ENCODE measurements at places on chromosomes 6 and 20.
A peak's percentile ranks its signal among the peaks of the same experiment; 100 is the strongest.

GRCh38 chr6:41652866-41653652, 14.8 kb downstream of the MDFI start:
- no peaks in the 10 kb centered on the region for H3K36me3 ChIP-seq
- no peak overlapping the region for H3K27ac ChIP-seq
- no peaks in the 10 kb centered on the region for H3K27me3 ChIP-seq
- H3K4me1 ChIP-seq, result no peaks in the 10 kb centered on the region
- peak; percentile 22 for DNase-seq

DNA sequence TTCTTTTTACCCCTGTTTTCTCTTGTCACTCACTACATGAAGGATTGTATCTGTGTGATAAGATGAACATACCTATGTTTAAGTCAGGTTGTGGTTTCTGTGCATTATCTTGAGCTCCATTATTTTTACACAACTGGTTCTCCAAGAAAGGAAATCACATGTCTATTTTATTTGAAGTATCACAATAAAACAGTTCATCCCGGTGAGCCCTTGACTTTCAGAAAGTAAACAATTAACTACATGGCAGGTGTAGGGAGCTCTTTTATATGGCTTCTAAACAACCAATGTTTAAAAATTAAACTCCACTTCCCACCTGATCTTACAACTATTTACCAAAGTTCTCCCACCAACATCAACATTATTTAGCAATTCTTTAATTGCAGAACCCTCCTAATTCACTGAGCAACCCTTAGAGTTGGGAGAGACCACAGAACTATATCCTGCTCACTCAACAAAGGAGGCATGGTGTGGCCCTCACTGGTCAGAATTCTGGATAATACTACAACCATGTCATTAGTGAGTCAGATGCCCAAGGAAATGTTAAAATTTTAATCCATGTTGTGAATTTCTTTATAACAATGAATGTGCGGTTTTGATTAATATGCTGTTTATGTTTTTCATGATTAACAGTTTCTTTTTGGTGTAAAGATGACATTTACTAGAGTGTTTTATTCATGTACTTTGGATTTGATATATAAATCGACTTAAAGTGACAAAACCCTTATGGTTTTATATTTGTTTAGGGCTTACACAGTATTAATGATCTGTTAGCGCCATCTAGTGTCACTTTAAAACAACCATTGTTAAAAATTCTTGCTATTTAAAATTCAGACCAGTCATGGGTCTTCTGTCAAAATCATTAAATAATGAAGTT, 50.0 kb upstream of the SCGN start:
- no peaks in the 10 kb centered on the region for H3K36me3 ChIP-seq
- H3K4me3 ChIP-seq, result no peak overlapping the region
- peaks cover 8% of the 10 kb centered on the region for H3K4me1 ChIP-seq
- H3K27ac ChIP-seq, result no peak overlapping the region
- DNase-seq, result no peak
- no peaks in the 10 kb centered on the region for H3K27me3 ChIP-seq

GRCh38 chr6:107353773-107354382, 105.5 kb downstream of the PDSS2 start:
- H3K27ac ChIP-seq, result no peak overlapping the region
- no peaks in the 10 kb centered on the region for H3K27me3 ChIP-seq
- no peaks in the 10 kb centered on the region for H3K36me3 ChIP-seq
- peaks cover 6% of the 10 kb centered on the region for H3K4me1 ChIP-seq

DNA sequence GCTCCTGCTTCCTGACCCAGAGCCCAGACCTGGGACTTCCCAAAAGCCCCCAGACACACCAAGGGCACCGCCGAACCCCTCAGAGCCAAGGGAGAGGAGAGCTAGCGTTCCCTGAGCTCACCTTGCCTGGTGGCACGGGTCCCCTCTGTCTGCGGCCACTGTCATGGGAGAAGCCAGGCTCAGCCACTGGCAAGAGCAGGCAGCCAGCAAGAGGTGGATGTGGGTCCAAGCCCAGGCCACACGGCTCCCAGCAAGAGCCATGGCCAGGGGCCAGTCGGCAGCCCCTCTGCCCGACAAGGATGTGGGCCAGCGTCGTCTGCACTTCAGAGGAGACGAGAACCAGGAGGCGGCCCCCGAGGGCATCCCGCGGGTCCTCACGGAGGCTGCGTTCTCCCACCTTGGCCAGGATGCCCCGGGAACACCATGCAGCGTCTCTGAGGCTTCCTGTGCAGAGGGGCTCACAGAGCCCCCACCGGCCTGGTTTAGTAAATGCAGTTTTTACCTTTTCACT, 2.2 kb upstream of the PPDPF start:
- H3K36me3 ChIP-seq, result peaks cover 4% of the 10 kb centered on the region
- H3K4me3 ChIP-seq, result no peak overlapping the region
- no peak overlapping the region for H3K27ac ChIP-seq
- H3K4me1 ChIP-seq, result peaks cover 25% of the 10 kb centered on the region
- H3K27me3 ChIP-seq, result no peaks in the 10 kb centered on the region

DNA sequence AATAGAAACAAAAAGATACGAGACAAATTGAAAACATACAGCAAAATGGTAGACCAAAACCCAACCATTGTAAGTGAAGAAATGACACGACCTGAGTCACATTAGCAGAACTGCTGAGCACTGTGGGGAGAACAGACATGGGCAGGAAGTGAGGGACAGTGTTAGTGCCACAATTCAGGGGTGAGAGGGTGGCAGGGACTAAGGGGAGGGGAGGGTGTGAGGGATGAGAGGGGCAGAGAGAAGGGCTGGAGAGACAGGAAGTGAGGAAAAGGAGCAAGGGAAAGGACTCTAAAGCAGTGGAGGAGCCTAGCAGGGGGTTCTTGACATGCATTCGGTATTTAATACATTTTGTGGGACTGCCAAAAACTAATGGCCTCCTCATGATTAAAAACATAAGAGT, 45.0 kb upstream of the TRIM26 start:
- DNase-seq, result no peak
- peaks cover 3% of the 10 kb centered on the region for H3K4me1 ChIP-seq
- no peaks in the 10 kb centered on the region for H3K27me3 ChIP-seq

DNA sequence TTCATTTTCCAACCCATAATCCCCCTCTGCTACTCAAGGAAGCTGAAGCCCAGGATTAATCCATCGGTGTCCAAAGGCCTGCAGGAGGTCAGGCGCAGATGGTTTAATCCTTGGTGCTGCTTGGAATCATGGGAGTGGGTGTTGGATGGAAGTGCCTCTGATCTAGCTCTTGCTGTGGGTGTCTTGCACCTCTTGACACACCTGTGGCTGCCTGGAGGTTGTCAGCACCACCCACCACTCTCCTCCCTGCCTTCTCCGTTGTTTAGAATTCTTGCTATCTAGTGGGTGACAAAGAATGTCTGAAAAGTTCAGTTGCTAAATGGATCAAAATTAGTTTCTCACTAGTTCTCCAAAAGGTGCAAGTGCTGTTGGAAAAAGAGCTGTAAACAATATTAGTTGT, 1074.4 kb upstream of the FLRT3 start:
- no peak overlapping the region for H3K27ac ChIP-seq
- no peaks in the 10 kb centered on the region for H3K4me1 ChIP-seq
- no peak overlapping the region for H3K4me3 ChIP-seq
- H3K36me3 ChIP-seq, result no peaks in the 10 kb centered on the region

- H3K4me3 ChIP-seq, result no peak overlapping the region
- no peaks in the 10 kb centered on the region for H3K27me3 ChIP-seq
- H3K36me3 ChIP-seq, result no peaks in the 10 kb centered on the region
- peaks cover 25% of the 10 kb centered on the region for H3K4me1 ChIP-seq
Measured at GRCh38 chr6:5204376-5204775, 56.4 kb downstream of the LYRM4 start.

DNA sequence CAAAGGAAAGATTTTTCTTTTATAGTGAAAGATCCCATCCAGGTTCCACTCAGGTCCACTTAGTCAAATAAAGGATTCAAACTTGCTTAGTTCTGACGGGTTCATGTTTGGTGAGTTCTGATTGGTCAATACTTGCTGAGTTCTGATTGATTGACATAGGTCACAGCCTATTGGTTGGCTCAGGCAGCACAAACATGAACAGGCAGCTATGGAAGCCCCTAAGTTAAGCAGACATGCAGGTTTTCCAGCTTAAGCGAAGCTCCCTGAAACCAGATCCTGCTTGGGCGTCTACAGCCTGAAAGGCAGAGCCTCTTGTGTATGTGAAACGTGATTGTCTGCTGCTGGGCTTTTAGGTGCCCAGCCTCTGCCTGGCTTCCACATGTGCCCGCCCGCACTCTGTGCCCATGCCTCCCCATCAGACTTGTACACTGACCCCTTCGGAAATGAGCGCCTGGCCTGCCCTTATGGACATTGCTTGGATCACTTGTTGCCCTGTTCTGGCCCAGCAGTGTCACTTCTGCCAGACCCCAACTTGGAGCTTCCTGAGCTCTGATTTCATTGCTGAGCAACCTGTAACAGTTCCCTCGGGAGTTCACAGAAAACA, 45.4 kb upstream of the ECI2 start:
- no peak overlapping the region for H3K27ac ChIP-seq
- no peaks in the 10 kb centered on the region for H3K27me3 ChIP-seq
- DNase-seq, result no peak
- H3K4me1 ChIP-seq, result no peaks in the 10 kb centered on the region

DNA sequence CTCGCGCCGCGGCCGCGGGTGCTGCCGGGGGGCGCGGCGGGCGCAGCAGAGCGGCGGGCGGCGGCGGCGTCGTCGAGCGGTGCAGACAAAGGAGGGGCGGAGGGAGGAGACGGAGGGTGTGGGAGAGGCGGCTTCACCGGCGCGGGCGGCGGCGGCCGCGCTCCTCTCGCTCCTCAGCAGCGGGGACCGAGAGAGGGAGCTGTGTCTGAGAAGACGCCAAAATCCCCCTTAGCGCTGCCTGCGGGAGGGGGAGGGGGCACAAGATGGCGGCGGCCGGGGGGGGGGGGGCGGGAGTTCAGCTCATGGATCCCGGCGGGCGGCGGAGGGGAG, 296 bp downstream of the ADNP start:
- peaks cover 22% of the 10 kb centered on the region for H3K4me1 ChIP-seq
- peak overlapping the region; percentile 45 for H3K4me3 ChIP-seq
- H3K27me3 ChIP-seq, result no peaks in the 10 kb centered on the region
- H3K36me3 ChIP-seq, result peaks cover 7% of the 10 kb centered on the region
- peak overlapping the region; percentile 97 for H3K27ac ChIP-seq

- H3K4me1 ChIP-seq, result no peaks in the 10 kb centered on the region
- no peak overlapping the region for H3K27ac ChIP-seq
- no peaks in the 10 kb centered on the region for H3K36me3 ChIP-seq
- no peak overlapping the region for H3K4me3 ChIP-seq
- H3K27me3 ChIP-seq, result no peaks in the 10 kb centered on the region
- DNase-seq, result peak; percentile 35
Measured at GRCh38 chr6:127737009-127737486, 160.1 kb downstream of the C6orf58 start.

- H3K27ac ChIP-seq, result no peak overlapping the region
- no peaks in the 10 kb centered on the region for H3K36me3 ChIP-seq
- no peaks in the 10 kb centered on the region for H3K27me3 ChIP-seq
- no peak for DNase-seq
Measured at GRCh38 chr6:48826901-48827701, 636.0 kb downstream of the MMUT start.

- H3K36me3 ChIP-seq, result no peaks in the 10 kb centered on the region
- peaks cover 35% of the 10 kb centered on the region for H3K4me1 ChIP-seq
- DNase-seq, result no peak
- H3K27ac ChIP-seq, result no peak overlapping the region
- no peaks in the 10 kb centered on the region for H3K27me3 ChIP-seq
- no peak overlapping the region for H3K4me3 ChIP-seq
Measured at GRCh38 chr6:38141085-38141484, 321.6 kb downstream of the ZFAND3 start.

DNA sequence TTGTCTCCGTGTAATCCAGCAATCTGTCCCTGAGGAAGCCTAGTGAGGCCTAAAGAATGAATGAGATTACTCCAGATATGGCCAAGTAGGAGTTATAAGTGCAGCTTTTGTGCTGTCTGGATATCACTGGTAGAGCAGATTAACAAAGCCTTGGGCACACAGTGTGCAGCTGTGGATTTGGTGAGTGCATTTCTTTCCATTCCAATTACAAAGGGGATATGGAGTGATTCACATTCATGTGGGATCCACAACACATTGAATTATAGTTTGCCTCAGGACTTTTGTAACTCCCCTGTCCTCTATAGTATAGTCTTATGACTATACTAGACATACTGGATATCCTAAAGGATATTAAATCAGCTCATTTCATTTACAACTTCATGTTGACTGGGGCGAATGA, 47.1 kb downstream of the HLA-F start:
- no peaks in the 10 kb centered on the region for H3K36me3 ChIP-seq
- no peaks in the 10 kb centered on the region for H3K27me3 ChIP-seq
- H3K27ac ChIP-seq, result no peak overlapping the region

GRCh38 chr6:168182908-168183612, 104.0 kb upstream of the FRMD1 start:
- no peak overlapping the region for H3K27ac ChIP-seq
- no peak for DNase-seq
- no peaks in the 10 kb centered on the region for H3K27me3 ChIP-seq

- no peak overlapping the region for H3K4me3 ChIP-seq
- no peak overlapping the region for H3K27ac ChIP-seq
- H3K36me3 ChIP-seq, result peaks cover 20% of the 10 kb centered on the region
- peaks cover 6% of the 10 kb centered on the region for H3K4me1 ChIP-seq
- no peaks in the 10 kb centered on the region for H3K27me3 ChIP-seq
- DNase-seq, result no peak
Measured at GRCh38 chr6:33433544-33434191, 13.8 kb downstream of the SYNGAP1 start.

GRCh38 chr6:16760516-16761470, at the start of gene ATXN1:
Gene ATXN1 (minus strand): TSS chr6:16761460.
- DNase-seq, result peak; percentile 63
- H3K4me3 ChIP-seq, result peak within 1 kb of the TSS; percentile 95
- H3K36me3 ChIP-seq, result no peaks in the 10 kb centered on the region
- peaks cover 37% of the 10 kb centered on the region for H3K4me1 ChIP-seq
- peak within 1 kb of the TSS; percentile 98 for H3K27ac ChIP-seq

DNA sequence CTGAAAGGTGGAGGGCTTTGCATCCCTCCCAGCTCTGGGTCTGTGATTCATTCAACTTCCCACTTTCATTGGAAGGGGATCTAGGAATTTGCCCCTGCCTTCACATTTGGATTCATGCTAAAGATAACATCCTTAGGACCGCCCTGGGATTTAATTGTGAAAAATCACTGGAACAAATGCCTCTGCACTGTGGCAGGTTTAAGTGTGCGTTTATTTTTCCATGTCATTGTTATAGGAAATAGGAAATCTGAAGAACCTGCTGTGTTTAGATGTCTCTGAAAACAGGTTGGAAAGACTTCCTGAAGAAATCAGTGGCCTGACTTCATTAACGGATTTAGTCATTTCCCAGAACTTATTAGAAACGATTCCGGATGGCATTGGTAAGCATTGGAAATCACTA, 104.7 kb downstream of the LRRC1 start:
- no peak for DNase-seq
- H3K4me3 ChIP-seq, result no peak overlapping the region
- H3K27ac ChIP-seq, result peak overlapping the region; percentile 20
- no peaks in the 10 kb centered on the region for H3K27me3 ChIP-seq

DNA sequence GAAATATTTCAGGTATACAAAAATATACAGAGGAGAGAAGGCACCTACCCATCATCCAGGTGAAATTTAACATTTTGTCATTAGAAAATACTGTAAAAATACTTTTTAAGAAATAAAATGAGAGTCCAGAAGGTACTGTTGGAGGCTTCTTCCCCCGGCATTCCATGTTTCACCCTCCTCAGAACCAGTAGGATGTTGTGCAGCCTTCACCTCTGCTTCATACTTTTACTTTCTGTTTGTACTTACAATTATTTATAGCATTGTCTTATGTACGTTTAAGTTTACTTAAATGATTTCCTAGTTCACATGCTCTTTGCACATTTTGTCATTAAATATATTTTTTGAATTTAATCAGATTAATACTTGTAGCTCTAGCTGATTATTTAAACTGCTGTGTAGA, 30.9 kb downstream of the TMEM200A start:
- DNase-seq, result no peak
- no peaks in the 10 kb centered on the region for H3K4me1 ChIP-seq
- H3K27me3 ChIP-seq, result no peaks in the 10 kb centered on the region
- H3K27ac ChIP-seq, result no peak overlapping the region
- H3K4me3 ChIP-seq, result no peak overlapping the region
